ENCODE measurements at places on chromosomes 12 and 14. TPM values are rescaled to one million over a fixed set of nuclear protein-coding genes. Genes with fewer than 3 reads are reported as not detected.

Gene ADAM21
- total RNA-seq, result 0.38 TPM

Gene IL31
- total RNA-seq, result not detected

Gene SLC38A4
- 0.27 TPM for total RNA-seq

Gene AKAP6
- total RNA-seq, result 218 TPM

Gene CCDC196
- total RNA-seq, result not detected

All from left ventricle myocardium inferior (tissue), 1 donor.